Activated CD4-positive, alpha-beta T cell treated with anti-CD3 and anti-CD28 coated beads for 1 hour (primary cell): ENCODE measurements at places on chromosomes 3 and 15.

GRCh38 chr15:77486542-77487468 lies 66.1 kb downstream of the HMG20A start:
- no peak for DNase-seq

DNA sequence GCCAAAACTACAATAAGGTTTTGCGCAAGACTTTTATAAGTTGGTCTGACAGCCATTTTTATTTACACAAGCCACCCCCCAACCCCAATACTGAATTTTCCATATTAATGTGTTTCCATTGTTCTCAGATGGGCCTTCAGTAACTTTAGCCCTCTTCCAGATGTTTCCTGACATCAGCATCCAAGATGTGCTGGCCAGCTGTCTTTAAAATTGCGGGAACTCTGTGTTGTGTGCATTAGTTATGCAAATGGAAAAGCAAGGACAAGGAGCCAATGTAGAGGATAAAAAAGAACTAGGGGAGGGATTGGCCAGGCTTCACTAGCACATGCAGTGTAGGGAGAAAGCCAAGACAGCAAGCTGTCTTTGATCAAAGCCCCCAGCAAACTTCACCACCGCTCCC lies 45.4 kb downstream of the COMMD2 start:
- DNase-seq = no peak

DNA sequence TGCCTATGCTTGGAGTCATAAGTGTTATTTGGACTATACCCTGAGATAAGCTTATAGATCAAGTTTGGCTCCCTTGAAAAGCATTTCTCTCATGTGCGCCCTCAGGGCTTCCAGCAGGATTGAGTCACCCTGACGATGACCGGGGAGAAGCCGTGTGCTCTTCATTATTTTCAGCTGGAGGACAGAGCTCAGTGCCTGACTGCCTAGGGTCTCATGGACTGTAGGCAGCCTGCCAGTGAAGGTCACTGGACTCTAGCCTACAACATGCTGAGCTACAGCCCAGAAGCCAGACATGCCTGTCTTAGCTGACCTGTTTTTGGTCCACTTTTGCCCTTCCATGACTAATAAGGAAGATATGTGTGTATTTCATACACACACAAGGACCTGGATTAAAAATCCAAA lies 31.6 kb upstream of the NUDT16 start:
- DNase-seq = no peak

DNA sequence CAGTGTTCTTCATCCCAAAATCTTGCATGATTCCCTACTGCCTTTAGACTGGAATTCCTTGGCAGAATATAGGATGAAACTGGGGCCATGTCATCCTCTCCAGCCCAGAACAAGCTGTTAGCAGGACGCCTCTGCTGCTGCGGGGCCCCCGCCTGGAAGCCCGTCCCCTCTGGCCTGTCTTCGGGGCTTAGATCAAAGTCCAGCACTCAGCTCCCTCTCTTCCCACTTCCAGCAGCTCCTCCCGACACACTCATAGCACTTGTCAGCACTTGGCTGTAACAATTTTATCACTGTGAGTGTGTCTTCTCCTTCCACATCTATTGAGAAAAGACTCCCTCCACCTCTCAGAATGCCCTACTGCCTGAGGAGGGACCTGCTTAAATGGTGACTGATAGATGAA lies 112.0 kb upstream of the HACD2 start:
- no peak for DNase-seq

DNA sequence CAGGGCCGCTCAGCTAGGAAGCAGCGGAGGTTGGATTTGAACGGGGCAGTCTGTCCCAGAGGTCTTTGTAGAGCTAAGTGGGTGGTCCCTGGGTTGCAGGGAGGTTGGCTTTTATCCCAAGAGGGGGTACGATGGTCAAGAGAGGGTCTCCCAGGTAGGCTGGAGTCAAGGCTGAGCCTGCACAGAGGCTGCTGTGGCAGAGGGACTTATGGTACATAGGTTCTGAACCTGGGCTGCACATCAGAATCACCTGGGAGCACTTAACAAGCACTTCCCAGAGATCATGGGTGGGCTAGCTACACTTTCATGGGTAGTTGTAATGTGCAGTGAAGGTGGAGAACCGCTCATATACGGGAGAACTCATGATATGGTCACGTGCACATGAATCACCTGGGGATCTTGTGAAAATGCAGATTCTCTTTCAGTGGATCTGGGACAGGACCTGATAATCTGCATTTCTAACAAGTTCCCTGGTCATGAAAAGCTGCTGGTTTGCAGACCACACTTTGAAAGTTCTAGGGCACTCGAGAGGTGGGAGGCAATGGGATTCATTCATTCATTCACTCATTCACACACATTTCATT lies 2.9 kb upstream of the RASGRF1 start:
- no peak for DNase-seq

DNA sequence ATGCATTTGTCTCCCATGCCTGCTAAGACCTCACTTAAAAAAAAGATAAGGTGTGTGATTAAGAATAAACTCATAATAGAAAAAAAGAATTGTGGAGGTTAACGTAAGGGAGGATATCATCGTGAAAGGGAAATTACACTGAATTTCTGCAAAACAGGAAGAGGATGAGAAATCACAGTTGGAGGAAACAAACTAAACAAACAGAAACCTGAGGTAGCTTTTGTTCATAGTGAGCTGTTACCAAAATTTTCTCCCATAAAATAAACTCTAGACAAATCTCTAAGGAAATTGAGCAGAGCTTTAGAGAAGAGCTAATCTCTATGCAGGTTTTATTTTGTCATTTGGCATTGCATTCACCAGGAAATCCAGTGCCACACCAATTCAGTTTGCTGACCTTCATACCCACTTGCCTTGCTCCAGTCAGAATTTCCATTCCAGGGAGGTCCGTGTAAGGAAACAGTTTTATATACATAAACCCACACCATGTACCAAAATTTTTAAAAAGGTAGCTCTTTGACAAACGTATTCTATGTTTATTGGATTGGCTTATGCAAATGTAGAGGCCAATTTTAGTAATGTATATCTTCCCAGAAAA lies 231.2 kb downstream of the MBNL1 start:
- no peak for DNase-seq

GRCh38 chr3:102512734-102513504 lies 78.1 kb downstream of the ZPLD1 start:
- no peak for DNase-seq

DNA sequence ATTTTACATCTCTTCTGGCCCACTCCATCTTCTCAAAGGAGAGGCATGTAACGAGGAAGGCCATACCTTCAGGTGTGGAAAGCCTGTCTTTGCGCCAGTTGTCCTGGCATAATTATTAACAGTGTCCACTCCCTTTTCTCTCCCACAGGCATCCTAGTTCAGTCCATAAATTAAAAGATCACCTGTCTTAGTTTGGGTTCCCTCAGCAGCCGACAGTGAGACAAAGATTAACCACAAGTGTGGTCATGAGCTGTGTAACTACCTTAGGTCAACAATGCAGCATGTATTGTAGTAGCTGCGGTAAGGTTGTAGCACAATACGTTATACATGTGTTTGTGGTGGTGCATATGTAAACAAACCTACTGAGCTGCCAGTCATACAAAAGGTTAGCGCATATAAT lies 103.3 kb upstream of the GALNT15 start:
- no peak for DNase-seq

DNA sequence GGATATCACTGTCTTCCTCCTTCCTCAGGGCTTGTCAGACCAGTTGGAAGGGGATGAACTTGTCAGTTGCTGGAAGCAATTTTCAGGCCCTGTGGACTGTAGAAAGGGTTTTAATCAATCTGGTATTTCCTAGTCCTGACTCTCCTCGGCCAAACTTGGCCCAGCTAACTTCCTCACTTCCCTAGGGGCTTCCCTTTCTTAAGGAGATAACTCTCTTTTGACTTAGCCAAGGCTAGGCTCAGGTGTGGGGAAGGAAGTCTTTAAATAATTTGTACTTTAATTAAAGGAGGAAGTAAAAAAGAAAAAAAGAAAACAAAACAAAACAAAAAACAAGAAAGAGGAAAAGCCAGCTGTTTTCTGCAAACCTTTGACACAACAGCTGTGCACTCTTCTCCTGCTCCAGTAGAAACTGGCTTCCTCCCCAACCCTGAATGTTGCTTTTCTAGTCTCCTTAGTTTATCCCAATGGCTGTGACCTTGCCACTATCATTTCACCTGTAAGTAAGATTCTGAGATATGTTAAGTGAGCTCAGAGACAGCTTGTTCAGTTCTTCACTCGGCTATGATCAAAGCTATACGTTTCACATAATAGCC lies 53.0 kb upstream of the ST3GAL6 start:
- no peak for DNase-seq

GRCh38 chr15:77549576-77550288 lies 83.0 kb downstream of the LINGO1 start:
- no peak for DNase-seq

DNA sequence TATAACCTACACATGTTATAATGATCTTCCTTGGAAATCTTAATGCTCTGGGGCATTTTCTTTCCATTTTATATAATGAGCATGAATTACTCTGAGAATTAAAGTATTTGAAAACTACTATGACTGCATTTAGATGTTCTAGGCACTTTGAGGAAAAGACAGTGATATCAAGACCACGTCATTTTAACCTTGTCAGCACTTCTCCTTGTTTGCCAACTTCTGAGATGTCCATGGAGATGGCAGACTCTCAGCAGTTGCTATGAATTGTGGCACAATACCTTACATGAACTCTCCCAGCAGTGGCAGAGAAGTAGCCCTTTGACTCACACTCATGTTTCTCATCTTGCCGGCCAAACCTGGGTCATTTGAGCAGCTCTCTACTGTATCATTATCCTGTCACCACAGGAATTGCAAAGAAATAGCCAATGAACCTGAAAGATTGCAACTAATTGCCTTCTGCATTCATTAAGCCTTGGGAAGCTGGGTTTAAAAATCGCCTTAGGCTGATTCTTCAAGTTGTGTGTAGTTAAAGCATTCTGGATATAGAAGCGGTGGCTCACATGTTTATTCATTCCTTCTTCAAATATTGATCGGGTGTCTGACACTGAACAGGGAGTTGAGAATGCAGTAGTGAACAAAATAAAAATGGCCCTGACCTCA lies 272.2 kb upstream of the CFAP20DC start:
- no peak for DNase-seq

- no peak for DNase-seq
These were observed 121.4 kb upstream of the PHLDB2 start for GRCh38 chr3:111737706-111738086.

GRCh38 chr3:151863611-151864010 lies 9.8 kb upstream of the SUCNR1 start:
- no peak for DNase-seq

- no peak for DNase-seq
These were observed 48.8 kb downstream of the ACAP2 start for GRCh38 chr3:195394024-195394423.

DNA sequence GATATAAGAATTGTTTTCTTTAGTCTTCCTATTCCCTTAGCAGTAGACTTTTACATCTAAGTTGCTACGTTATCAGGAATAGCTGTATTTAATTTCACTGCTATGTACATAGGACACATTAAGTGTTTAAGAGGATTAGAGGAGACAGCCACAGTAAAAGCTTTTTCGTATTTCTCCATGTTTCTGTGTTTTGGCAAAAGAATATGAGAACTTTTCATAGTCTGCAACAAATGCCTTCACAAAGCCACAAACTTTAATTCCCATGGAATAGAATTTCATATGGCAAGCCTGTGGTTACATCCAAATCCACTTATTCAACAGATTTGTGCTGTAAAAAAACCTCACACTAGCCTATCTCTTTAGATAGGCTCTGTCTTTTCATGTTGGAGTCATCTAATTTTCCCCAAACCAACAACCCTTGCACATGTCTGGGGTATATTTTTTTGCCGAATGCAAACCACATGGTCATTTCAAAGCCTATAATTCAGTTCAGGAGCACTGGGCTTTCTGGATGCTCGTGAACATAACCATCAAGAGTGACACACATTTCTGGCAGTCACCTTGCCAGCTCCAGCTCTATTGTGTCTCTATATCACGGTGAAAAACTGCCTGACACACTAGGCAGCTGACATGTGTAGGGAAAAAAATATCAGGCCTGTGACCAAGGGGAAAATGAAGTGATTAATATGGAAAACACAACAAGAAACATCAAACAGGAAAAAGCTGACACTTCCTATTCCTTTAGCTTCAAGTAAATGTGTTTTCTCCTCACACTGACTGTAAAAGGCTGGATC lies 19.2 kb downstream of the PLD1 start:
- DNase-seq = no peak

- no peak for DNase-seq
These were observed 56.3 kb downstream of the CFAP20DC start for GRCh38 chr3:58993547-58993946.

- DNase-seq = no peak
These were observed 352 bp downstream of the CHRD start for GRCh38 chr3:184380185-184380626.

GRCh38 chr3:33624756-33625155 lies 93.3 kb downstream of the CLASP2 start:
- no peak for DNase-seq

- no peak for DNase-seq
These were observed 73.1 kb upstream of the SAMMSON start for GRCh38 chr3:69926385-69926784.

- DNase-seq = no peak
These were observed 2.8 kb downstream of the CPN2 start for GRCh38 chr3:194348354-194348753.

GRCh38 chr3:30180310-30181177 lies 425.9 kb upstream of the TGFBR2 start:
- no peak for DNase-seq

DNA sequence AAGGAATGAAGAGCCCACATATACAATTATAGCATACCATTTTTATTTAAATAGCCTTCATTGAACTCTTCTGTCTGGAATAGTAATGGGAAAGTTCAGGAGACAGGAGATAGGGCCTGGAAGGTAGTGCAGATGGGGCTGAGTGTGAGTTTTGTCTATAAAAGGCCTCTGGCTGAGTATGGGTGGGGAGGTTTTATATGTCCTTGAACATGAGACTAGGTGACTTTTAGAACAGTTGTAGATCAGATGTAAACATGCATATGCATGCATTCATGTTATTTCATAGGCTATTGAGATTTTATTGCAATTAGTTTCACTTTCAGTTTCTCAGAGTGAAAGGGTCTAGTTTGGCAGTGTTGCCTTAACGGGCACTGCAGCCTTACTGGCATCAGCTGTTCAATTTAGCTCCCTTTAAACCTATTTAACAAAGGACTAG lies 27.1 kb downstream of the CGGBP1 start:
- no peak for DNase-seq

GRCh38 chr3:125161607-125162219 lies 50.8 kb downstream of the SLC12A8 start:
- no peak for DNase-seq

DNA sequence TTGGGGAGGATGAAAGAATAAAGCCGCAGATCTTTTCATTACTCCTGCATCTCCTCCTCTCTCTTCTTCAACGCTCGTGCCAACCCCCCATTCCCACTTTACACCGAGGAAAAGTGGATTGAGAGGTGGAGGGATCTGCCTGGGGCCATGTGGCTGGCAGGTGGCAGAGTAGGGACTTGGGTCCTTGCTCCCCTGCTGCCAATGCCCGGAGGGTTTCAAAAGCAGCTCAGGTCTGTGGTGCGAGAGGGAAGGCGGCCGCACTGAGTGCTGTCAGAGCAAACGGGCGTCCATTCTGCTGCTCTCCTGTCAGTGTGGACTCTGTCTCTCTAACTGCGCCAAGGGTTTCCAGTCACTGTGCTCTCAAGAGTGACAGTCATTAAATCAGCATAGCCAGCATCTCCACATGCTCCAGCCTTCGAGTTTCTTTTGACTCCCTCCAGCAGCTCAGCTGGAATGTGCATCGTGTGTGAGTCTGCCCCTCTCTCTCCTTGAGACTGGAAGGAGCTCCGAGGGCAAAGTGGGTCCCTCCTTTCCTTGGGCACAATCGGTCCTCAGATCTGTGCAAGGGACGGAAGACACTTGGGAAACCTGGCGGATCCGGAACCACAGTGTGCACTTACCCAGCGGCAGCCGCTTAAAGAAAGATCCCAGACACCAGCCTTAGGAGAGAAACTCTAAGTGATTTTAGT lies 68.6 kb downstream of the VGLL4 start:
- no peak for DNase-seq
